ENCODE measurements at places on chromosomes 7 and 10.
A peak's percentile ranks its signal among the peaks of the same experiment; 100 is the strongest.

GRCh38 chr7:27091105-27091504 is 4.7 kb downstream of the HOXA1 start:
- DNase-seq = no peak

GRCh38 chr7:128728598-128728997 is 10.6 kb upstream of the CALU start:
- DNase-seq = no peak

- DNase-seq = no peak
These were observed 164.2 kb upstream of the ITGB1 start for GRCh38 chr10:33122014-33122809.

DNA sequence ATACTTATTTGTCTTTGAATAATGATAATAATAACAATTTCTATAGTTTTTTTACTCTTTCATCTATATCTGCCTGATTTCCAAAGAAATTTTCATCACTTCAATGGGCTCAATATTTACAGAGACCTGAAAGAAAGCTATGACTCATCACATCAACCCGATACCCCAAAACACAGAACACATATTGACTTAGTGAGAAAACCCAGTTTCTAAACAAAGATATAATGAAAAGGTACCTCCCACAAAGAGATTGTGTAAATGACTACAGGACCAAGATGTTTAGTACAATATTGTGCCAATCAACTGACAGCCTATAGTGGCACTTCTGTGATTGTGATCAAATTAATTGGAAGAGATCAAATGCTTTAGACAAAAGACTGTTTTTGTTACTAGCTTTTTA is 133.9 kb downstream of the PCDH15 start:
- DNase-seq = no peak

DNA sequence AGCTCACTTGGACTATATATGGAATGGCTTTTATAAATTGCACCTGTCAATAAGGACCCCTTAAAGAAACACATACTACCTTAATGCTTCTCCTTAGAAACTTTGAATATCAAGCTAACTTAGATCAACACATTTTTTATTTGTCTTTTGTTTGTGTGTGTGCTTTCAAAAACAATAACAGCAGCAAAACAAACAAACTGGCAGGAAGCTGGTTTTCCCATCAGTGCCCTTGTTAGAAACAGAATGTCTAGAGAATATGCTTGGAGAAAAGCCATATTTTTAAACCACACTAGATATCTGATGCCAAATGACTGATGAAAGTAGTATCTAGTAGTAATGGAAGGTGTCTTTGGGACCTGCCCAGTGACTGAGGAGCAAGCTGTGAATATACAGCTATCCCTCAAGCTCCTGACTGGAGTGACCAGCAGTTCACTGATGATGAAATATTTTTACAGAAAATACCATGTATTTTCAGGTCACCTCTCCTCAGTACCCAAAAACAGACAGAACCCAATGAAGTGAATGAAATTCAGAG is 1.0 kb downstream of the PDE1C start:
- DNase-seq = no peak

GRCh38 chr7:35797311-35797710 is 3.5 kb upstream of the SEPTIN7 start:
- no peak for DNase-seq

DNA sequence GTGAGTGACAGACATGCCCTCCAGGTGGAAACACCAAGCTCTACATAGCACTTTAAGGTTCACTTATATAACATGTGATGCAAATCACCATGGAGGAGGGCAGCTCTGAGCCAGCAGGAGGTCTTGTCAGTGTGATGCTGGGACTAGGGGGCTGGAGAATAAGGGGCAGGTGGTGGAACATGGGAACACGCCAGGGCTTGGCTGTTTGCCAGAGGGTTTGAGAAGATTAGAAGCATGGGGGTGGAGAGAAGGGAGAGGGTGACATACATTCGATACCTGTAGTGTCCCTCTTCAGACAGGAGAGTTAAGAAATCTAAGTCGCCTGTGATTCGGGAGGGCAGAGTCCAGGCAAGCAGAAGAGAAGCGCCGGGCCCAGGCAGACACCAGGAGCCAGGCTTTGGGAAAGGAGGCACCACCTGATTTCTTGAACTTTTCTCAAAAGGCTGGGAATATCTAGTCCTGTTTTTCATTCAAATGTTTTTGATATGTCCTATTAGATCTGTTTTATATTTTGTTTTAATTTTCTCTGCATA is 16.9 kb upstream of the LAMB4 start:
- no peak for DNase-seq

DNA sequence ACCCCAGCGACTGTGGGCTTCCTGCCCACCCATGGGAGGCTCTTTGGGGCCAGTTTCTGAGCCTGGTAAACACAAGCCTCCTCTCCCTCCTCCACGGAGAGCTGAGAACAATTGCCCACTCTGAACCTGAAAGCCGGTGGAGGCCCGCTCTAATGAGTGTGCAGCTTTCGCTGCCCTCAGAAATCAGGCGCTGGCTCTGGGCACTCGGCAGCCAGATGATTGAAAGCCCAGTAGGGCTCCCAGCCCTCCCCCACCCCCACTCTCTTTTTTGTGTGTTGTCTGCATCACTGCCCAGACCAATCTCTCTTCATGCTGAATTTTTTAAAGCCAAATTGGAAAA is 438.9 kb downstream of the RPS24 start:
- DNase-seq = no peak

- no peak for DNase-seq
These were observed 39.5 kb downstream of the LHFPL3 start for GRCh38 chr7:104367926-104368325.

DNA sequence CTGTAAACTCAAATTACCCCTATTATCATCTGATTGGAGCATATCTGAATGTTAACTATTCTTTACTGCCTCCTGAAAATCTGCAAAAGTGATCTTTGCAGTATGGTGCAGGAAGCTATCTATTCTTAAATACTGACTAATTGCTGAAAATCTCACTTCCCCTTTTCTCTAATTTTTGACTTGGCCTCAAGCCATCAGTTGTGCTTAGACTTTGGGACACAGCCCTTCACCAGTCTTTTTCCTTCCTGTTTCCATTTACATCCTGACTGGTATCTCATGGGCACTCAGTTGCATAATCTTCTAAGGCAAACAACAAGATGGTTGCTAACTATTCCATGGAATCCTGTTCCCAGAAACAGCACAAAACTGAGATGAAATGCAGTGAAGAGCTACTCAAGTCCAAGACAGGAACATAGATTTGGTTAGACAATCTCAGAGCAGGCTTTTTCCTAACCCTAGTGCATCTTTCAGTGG is 228.5 kb downstream of the SORCS1 start:
- peak; percentile 28 for DNase-seq

DNA sequence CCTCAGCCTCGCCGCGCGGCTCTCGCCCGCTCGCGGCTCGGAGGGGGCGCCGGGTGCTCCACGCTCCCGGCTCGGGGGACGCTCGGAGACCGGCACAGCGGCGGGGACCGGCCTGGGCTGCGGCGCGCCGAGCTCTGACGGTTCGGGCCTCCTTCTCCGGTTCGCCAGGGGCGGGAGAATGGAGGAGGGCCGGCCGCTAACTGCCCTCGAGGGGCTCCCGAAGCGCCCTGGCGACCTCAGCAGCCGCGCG is 232 bp upstream of the GRID1 start:
- DNase-seq = no peak

DNA sequence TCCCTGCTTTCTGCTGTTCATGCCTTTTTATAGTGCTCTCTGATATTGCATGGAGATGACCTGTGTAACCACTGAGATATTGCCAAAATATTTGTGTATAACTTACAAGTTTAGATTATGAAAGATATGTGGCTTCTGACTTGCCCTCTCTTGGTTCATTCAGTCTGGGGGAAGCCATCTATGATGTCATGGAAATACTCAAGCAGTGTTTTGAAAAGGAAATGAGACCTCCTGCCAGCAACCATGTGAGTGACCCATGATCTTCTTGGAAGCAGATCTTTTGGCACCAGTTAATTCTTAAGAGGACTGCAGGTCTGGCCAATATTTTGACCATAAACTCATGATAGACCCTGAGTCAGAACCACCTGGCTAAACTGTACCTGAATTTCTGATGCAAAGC is 183.0 kb downstream of the THSD7A start:
- DNase-seq = no peak

DNA sequence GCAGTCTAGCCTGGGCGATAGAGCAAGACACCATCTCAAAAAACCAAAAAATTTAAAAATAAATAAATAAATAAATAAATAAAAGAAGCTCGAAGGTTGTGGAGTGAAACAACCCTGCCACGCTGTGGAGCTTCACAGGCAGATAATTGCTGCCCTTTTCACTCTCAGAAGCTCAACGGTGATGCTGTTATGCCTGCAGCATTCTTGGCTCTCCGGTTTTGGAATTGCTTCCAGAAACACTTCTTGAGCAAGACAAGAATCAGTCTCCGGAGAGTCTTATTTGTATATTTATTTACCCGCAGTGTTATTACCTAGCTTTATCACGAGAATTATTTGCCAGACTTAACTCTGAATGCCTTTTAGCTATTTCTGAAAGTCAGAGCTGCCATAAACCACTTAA is 40.5 kb upstream of the UBE2H start:
- no peak for DNase-seq

- DNase-seq = no peak
These were observed 2.9 kb downstream of the BNIP3 start for GRCh38 chr10:131978851-131979250.

- no peak for DNase-seq
These were observed 649.2 kb upstream of the C7orf33 start for GRCh38 chr7:147941381-147941780.

DNA sequence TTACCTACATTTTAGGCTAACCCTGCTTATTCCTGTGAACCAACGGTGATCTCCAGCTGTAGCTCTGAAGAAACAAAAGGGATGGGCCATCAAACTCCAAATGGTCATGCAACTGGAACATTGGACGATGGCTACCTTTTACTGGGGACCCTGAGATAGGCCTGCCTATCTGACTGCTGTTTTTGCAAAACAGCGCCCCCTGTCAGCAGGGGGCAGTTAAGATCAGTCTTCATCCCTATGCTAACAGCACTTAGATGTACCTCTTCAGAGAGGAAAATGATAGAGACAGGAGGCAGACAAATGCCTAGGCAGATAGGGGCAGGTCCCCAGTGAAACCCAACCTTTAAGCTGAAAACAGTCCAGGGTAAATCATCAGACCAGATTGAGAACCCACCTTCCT is 1085.4 kb upstream of the SORCS1 start:
- DNase-seq = no peak

- no peak for DNase-seq
These were observed 197.8 kb upstream of the CDCA7L start for GRCh38 chr7:22143491-22143890.
